NCI-H460 (cell line): ENCODE measurements at places on chromosomes 4 and X. TPM values are rescaled to one million over a fixed set of nuclear protein-coding genes. Genes with fewer than 3 reads are reported as not detected.

PCDH7 gene
- total RNA-seq: 5.7 TPM in 2 replicates

SMIM10L2A gene
- 2.8 and 3.3 TPM in 2 replicates for total RNA-seq

MAGEA12 gene
- total RNA-seq: not detected in 2 replicates

CT45A5 gene
- not detected in 2 replicates for total RNA-seq

CT45A9 gene
- not detected in 2 replicates for total RNA-seq
